ENCODE measurements at places on chromosomes 13 and 19.

- DNase-seq, result no peak
These were observed 64.6 kb downstream of the SLC7A1 start for GRCh38 chr13:29530901-29531300.

DNA sequence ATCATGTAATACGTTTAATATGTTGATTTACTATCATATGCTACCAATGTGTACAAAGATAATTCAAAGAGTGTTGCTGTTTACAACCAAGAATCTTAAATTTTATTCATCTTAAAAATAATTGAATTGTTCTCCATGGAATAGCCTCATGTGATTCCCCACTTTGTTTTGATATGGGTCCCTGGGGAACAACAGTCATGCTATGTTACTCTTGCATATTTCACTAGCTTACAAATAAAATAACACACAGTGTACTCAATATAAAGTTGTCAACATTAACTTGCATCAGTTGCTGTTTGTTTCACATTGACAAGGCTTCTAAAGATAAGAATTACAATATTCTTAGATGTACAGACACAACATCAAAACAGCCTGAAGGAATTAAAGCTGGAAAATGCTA is 2.3 kb downstream of the ENOX1 start:
- no peak for DNase-seq

GRCh38 chr13:112177450-112178288 is 110.7 kb downstream of the SOX1 start:
- no peak for DNase-seq

DNA sequence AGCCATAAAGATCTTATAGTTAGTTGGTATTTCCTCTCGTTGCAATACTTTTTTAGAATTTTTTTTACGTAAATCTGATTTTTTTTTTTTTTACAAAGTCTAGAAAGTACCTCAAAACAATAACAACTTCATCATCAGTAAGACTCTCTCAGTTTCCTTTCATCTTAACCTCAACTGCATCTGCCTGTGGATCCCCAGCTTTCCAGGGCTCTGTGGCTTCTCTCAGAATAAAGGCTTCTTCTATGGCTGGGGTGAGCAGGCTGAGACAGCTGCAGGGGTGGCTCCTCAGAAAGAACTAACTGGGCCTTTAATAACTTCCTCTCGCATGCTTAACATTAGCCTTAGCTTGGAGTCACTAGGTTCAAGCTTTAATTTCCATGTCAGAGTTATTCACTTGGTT is 4.2 kb downstream of the ZNF506 start:
- no peak for DNase-seq

DNA sequence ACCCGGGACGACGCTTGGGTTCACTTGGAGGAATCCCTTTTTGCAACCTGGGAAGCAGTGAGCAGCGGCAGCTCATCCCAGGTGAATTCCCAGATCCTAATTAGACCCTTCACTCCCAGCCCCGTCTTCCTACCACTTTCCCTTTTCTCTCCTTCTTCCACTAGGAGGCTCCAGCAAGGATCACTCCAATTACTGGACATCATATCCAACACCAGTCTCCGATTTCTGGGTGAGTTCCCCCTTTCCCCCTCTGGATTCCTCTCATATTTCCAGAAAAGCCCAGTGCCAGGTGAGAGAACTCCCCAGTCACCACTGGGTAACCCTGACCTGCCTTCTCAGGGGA is 17.1 kb upstream of the ZSCAN4 start:
- no peak for DNase-seq

GRCh38 chr19:13339869-13340268 is 166.4 kb downstream of the CACNA1A start:
- no peak for DNase-seq

DNA sequence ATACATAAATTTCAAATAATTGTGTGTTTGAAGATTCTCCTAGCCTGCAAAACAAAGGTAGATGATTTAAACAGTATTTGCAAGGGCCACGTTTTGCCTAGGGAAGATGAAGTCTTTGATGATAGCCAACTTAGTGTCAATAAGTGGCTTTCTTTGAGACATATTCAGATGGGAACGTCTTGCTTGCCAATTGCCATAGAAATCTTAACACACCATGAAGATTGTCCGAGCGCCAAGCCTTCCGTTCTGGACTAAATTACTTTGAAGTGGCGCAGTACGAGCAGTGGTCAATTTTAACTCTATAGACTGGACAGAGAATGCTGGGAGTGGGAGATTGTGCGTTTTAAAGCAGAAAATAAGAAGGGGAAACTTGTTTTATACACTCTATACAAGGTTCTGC is 9.9 kb downstream of the ZIC5 start:
- no peak for DNase-seq

DNA sequence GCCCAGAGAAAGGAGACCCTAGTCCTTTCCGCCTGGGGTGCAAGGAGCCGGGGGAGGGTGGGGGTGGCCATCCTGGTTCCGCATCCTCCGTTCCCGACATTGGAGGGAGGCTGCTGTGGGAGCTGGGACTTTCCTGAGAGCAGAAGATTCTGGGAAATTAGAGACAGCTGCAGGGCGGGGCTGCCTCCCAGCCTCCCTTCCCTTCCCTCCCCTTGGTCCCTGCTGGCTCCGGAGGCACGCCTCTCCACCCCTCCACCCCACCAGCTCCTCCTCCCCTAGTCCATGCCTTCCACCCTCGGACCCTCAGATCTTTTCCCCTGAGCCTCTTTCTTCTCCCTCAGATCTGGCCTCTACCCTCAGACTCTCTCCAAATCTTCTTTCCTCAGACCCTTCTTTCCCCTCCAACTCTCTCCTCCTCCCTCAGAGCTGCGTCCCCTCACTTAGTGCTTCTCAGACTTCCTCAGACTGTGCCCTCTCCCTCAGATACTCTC is 3.1 kb upstream of the BCL3 start:
- DNase-seq, result no peak

DNA sequence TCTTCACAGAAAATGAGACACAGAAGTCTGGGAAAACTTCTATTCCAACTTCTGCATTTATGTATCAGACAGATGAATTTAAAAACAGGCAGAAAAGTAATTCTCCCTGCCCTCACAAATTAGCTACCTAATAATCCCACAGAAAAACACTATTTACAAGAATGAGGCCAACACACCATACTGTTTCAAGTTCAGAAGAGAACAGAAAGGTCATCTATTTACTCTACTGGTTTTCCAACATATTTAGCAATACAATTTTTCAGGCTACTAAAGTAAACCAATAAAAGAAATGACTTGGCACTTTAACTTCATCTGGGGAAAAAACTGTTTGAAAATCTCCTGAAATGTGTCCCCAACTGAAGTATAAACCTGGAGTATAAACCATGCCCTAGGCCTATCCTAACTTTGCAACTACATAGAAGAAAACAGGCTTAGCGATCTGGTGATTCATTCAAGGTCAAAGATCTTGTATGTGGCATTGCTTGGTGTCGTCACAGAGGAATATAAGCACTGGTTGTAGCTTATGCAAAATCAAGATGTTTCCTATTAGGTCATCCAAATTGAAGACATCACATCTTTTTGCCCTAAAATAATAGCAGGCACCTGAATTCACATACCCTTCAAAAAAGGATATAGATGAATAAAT is 20.1 kb upstream of the EBPL start:
- no peak for DNase-seq

DNA sequence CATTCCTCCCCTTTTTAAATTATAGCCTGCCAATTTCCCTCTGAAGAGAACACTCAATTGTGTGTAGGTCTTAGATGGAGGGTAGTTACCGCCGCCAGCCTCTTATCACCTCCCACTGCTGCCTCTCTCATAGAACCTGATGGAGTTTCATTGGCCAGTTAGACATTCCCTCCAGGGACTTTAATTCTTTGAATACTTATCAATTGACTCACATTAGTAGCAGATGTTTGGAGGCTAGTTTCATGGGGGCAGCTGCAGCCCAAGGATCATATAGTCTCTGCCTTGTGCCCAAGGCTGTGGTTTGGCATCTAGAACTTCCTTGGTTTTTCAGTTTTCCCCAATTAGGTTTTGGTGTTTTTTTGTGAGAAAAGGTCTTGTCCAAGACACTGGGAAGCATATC is 318.9 kb upstream of the HTR2A start:
- no peak for DNase-seq

DNA sequence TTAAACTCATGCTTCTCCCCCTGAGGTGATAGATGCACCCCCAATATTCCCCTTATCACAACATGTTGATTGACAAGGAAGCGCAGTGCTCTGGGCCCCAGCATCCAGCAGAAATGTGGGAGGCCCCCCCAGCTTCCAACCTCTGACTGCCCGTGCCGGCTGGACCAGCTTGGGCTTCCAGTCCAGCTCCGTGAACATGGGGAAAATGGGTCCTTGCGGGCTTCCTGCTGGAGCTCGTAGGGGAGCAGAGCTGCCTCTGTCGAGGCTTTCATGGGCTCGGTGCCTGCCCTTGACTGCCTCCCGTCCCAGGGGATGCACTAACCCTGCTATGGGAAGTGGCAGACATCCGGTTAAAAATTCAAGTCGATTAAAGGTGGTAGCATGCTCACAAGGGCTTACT is 188.9 kb downstream of the COL4A1 start:
- no peak for DNase-seq

DNA sequence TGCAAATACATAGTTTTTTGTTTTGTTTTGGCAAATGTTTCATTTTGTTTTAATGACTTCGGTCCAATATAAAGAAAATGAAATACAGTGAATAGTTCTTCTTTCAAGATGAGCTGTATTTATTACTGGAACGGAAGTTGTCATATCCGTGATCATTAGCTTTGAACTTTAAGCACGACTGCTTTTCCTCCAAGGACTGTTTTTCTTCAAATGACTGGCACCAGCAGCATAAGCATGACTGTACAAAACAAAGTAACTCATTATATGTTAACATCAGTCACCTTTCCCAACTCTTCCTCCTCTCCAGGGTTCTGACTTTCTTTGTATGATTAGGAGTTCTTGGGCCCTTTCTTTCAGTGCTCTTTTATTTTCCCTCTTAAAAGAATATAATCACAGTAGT is 20.5 kb downstream of the EDNRB start:
- DNase-seq, result no peak

DNA sequence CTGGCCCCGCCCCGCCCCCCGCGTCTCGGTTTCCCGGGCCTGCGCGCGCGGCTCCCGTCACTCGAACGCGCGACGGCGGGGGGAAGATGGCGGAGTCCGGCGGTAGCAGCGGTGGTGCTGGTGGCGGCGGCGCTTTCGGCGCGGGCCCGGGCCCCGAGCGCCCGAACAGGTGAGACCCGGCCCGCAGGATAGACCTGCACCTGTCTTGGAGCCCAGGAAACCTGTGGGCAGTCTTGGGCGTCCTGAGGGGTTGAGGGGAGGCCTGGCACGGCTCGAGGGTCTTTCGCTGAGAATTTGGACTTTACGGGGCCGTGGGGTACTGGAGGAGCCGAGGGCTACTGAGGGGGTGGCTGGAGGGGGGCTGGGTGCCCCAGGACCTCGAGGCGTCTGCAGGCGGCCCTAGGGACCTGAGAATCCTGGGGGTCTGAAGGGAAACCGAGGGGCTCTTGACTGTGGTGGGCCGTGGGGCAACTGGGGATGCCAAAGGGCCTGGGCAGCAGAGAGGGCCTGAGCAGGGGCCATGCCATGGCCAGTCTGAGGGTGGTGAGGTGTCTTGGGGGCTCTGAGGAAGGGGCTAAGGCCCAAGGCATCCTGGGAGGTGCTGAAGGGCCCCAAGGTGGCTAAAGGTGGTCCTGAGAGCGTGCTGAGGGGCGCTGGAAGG is at the start of gene KLHL26:
Gene KLHL26, plus strand, starts transcription at position 60 of the 661 bp plus-strand sequence. Its CDS starts 27 bp downstream, at position 87.
- no peak for DNase-seq

- no peak for DNase-seq
These were observed 583.7 kb upstream of the SPRY2 start for GRCh38 chr13:80924596-80924995.

DNA sequence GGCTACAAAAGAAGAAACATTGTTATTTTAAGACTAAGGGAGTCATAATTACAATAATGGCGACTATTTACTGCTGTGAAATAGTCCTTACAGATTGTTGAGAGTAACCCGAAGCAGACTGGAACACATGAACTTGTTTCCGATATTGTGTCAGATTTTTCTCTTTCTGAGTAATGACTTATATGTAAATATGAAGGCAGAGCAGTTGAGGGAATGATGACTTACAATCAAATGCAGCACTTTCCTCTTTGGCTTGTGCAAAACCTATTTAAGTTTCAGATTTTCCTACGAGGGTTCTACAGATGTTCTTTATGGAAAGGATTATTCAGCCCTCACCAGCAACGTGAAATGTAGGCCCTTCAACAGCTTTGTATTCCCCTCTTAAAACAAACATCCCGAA is 198.6 kb downstream of the RGCC start:
- no peak for DNase-seq

DNA sequence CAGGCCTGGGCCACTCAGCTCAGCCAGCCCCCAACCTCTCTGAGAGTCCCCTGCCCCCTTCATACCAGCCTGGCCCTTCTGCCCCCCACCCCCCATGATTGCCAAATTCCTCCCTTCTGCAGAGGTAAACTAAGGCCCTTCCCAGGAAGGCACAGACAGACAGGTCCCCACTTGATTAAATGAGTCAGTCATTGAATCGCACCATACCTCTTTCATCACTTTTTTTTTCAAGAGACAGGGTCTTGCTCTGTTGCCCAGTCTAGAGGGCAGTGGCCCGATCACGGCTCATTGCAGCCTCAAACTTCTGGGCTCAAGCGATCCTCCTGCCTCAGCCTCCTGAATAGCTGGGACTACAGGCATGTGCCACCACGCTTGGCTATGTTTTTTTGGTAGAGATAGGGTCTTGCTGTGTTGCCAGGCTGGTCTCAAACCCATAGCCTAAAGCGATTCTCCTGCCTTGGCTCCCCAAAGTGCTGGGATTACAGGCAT is 6.0 kb downstream of the PODNL1 start:
- DNase-seq, result no peak

DNA sequence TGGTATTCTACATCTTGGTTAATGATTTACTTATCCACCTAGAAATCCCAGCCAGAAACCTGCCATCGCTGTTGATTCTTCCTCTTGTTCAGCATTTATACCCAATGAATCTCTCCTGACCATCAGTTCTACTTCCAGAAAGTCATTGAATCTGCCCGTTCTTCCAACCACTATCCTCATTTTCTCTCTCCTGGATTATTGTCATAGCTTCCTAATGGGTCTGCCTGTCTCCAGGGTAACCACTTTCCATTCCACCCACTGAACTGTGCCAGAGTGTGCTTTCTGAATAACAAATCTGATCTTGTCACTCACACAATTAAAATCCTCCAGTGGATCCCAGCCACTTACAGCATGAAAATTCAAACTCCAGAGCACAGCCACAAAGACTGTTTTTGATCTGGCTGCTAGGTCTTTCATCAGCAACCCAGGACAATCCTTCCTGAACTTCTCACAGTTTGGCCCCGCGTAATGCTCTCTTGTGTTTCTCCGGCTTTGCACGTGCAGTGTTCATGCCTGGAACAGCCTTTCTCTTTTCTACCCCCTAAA is 330.6 kb downstream of the SPRY2 start:
- no peak for DNase-seq

- no peak for DNase-seq
These were observed 3.1 kb downstream of the DMAC2 start for GRCh38 chr19:41436674-41436951.

Data from KG1 (cell line).